ENCODE measurements at places on chromosomes 12 and 14. TPM values are rescaled to one million over a fixed set of nuclear protein-coding genes. Genes with fewer than 3 reads are reported as not detected.

TEX52 gene
- total RNA-seq, result not detected

GLIPR1L1 gene
- total RNA-seq, result not detected

LRTM2 gene
- not detected for total RNA-seq

KLRF2 gene
- not detected for total RNA-seq

PTCSC3 gene
- not detected for total RNA-seq

CABP1 gene
- 0.16 TPM for total RNA-seq

CYP27B1 gene
- 2.3 TPM for total RNA-seq

RERGL gene
- total RNA-seq, result not detected

DCD gene
- total RNA-seq, result not detected

DHH gene
- total RNA-seq, result 0.13 TPM

KRT74 gene
- not detected for total RNA-seq

AICDA gene
- not detected for total RNA-seq

ETFBKMT gene
- total RNA-seq, result 0.65 TPM

TBX3 gene
- 4.3 TPM for total RNA-seq

All from mesangial cell (primary cell).